ENCODE measurements at places on chromosomes 11 and 22. TPM values are rescaled to one million over a fixed set of nuclear protein-coding genes. Genes with fewer than 3 reads are reported as not detected.

The CABP7 gene
- not detected for total RNA-seq

The SLC22A25 gene
- total RNA-seq: not detected

The KDELR3 gene
- total RNA-seq: 7.5 TPM

The FOSL1 gene
- 1.6 TPM for total RNA-seq

All from thyroid gland (tissue), 4 donors.